ENCODE measurements at places on chromosomes 12 and 14.

GRCh38 chr12:91482231-91482630 lies 299.6 kb upstream of the DCN start:
- DNase-seq: no peak

GRCh38 chr12:78128211-78128610 lies 297.5 kb downstream of the NAV3 start:
- no peak for DNase-seq

GRCh38 chr14:54776361-54777001 lies 126.1 kb downstream of the GCH1 start:
- peak; percentile 85 for DNase-seq

- DNase-seq: no peak
Observed at GRCh38 chr12:14601692-14602478, 34.2 kb upstream of the PLBD1 start.

GRCh38 chr12:43291516-43291915 lies 260.5 kb downstream of the ADAMTS20 start:
- DNase-seq: no peak

GRCh38 chr14:97707603-97708002 lies 910.4 kb downstream of the VRK1 start:
- DNase-seq: no peak

- DNase-seq: no peak
Observed at GRCh38 chr12:93081810-93082165, 152.7 kb upstream of the EEA1 start.

- DNase-seq: no peak
Observed at GRCh38 chr14:61051051-61051450, 70.0 kb downstream of the SLC38A6 start.

GRCh38 chr12:82412246-82412645 lies 53.9 kb downstream of the METTL25 start:
- DNase-seq: no peak

DNA sequence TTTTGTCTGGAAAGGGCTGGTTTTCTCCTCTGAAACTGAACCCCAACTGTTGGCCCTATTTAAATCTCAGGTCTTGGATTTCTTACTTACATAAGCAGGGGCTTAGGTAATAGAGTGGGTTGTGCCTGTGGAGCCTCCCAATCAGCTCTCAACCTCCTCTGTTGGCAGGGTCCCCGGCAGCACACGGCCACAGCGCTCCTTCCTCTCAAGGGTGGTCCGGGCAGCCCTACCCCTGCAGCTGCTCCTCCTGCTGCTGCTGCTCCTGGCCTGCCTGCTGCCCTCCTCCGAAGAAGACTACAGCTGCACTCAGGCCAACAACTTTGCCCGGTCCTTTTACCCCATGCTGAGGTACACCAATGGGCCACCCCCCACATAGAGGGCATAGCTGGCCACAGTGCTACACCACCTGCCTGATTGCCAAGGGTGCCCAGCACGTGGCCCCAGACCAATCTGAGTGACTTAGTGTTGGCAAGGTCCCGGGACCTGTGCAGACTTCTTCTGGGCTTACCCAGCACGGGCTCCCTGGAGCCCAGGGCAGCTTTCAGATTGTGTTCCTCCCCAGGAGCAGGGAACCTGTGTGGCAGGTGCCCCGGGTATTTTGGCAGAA lies 68.9 kb downstream of the ESR2 start:
- no peak for DNase-seq

- DNase-seq: no peak
Observed at GRCh38 chr12:111412007-111412829, 6.5 kb downstream of the SH2B3 start.

DNA sequence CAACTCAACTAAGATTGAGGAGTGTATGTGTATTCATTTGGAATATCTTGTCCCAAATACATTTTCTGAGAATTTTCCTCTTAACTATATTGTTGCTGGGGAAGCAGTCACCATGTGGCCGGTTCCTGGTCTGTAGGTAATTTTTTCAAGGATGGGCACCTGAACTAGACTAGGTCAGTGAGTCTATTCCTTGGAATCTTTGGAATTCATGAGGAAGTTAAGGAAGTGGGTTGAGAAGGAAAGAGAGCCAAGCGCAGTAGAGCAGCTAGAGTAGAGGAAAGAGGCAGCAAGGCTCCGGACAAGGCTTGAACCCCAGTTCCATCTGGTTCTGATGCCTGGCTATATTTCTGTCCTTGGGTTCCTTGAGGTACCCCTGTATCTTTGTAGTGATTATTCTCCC lies 183.7 kb downstream of the DACT1 start:
- no peak for DNase-seq

GRCh38 chr14:24312736-24313507 lies 1.6 kb downstream of the LTB4R start:
- DNase-seq: no peak

GRCh38 chr14:101060171-101060601 lies 156.7 kb upstream of the RTL1 start:
- DNase-seq: no peak
